ENCODE measurements at places on chromosomes 12 and 14.

DNA sequence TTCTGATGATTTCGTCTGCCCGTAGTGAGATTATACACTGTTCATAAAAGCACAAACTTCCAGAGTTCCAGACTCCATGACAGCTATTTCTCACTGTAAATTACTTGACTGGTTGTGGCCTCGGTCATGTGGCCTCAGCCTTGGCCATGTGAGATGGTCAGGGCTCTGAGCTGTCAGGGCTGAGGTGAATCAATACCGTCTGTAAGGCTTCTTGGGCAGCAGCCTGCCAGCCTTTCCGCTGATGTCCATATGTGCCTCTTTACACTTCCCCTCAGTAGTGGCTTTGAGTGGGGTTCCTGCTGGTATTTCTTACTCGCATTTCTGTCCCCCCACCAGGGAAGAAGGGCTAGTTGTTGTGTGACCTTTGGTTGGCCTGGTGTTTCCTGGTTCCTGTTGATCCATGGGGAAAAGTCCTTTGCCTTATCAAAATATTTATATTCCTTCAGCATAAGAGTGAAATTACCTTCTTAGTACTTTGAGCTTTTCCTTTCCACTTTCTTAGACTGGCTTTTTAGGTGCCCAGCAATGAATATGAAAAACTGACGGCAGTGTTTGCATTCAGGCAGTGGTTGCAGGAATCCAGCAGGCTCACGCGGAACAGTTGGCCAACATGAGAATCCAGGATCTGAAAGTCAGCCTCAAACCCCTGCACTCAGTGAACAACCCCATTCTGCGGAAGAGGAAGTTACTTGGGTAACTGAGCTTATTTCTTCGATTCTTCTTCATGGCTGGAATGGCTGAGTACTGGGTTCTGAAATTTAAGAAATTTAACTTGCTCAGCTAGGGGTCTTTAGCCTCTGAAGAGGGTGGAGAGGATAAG, 46.1 kb downstream of the MAPKAPK5 start:
- H3K4me3 ChIP-seq: no peak overlapping the region
- DNase-seq: peak; percentile 4
- no peak overlapping the region for H3K27ac ChIP-seq
- H3K27me3 ChIP-seq: no peaks in the 10 kb centered on the region
- no peaks in the 10 kb centered on the region for H3K4me1 ChIP-seq

DNA sequence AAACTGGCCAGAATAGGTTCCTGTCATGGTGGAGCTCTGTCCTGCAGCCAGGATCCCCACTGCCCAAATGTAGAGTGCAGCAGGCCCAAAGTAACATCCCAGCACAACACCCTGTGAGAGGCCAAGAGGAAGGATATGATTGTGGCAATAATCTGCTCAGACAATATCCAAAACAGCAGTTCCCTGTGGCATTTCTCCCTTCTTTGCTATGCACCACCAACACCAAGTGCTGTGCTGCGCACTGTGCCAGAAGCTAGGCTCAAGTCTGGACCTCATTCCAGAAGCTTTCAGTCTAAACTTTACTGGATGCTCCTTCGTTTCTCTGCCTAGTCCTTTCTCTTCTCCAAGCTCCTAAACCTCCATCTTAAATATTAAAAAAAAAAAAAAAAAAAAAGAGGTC, 33.4 kb downstream of the SLC11A2 start:
- H3K27ac ChIP-seq: no peak overlapping the region
- no peaks in the 10 kb centered on the region for H3K4me1 ChIP-seq
- no peaks in the 10 kb centered on the region for H3K27me3 ChIP-seq
- DNase-seq: no peak
- H3K4me3 ChIP-seq: no peak overlapping the region

DNA sequence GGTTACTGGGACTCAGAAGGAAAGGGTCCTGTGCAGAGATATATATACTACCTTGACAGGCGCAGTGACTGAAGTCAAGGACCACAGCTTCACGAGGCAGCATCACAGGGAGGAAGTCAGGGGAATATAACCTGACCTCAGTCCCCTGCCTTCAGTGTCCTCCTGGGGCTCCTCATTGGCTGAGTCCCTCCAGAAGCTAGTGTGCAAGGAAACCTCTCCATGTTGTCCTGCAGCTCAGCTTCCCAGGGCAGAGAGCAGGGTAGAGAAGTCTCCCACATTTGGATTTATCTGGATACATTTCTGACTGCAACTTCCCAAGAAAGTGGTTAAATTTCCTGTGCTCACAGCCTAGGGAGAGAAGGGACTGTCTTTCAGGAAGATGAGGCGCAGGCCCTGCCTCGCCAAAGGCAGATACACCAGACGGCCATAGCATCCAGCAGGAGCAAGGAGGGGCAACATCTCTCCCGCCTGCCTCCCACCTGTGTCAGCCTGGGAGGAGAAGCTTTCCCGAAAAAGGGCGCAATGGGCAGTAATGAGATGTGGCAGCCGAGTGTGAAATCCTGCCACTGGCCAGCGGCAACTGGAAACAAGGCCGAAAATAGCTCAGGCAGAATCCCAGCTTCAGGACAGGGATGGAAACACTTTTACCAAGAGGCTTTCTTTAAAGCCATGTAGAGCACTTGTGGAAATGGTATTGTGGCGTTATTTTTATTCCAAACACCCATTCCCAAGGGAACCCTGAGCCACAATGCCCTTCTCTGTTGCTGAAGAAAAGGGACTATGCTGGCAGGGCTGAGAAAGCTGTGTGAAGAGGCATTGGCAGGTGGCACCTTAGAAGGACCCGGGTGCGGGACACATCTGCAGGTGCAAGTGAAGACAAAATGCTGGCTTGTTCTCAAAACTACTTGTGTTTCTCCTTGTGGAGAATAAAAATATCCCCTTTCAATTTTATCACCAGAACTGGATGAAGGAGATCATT, 54.9 kb upstream of the HIF1A start:
- H3K27ac ChIP-seq: no peak overlapping the region
- H3K4me3 ChIP-seq: no peak overlapping the region
- no peaks in the 10 kb centered on the region for H3K27me3 ChIP-seq
- H3K36me3 ChIP-seq: no peaks in the 10 kb centered on the region
- DNase-seq: no peak

DNA sequence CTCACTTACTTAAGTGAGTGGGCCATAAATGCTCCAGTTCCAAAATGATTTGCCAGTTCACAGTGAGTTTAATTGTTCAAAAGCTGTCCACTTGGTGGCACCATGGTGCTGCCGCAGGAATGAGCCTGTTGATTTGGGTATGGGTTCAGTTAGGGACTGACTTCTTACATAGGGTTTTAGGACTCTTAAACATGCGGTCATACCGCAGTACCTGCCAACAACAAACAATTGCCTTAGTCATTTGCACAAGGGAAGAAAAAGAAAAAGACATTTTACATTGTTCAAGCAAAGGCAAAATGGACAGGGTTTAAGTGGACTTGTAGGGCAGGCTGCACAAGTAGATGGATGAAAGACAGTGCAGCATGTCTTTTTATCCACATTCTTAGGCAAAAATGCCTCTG, 80.0 kb upstream of the DBX2 start:
- no peak overlapping the region for H3K4me3 ChIP-seq
- H3K36me3 ChIP-seq: no peaks in the 10 kb centered on the region
- peak; percentile 78 for DNase-seq

DNA sequence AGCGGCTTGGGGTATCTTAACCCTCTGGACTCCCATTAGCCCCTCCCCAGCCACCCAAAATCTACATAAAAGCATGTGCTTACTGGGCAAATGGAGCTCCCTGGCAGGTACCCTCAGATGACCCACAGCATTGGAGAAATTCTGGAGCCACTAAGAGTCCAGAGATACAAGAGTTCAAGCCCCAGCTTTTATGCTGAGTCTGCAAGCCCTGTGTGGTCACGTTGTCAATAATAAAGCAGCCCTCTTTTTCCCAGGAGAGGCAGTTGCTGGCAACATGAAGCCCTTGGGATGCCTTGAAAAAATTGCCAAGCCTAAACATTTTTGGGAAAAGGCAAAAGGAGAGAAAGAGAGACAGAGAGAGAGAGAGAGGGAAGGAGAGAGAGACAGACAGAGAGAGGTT, 83.4 kb downstream of the RBM19 start:
- H3K36me3 ChIP-seq: no peaks in the 10 kb centered on the region
- no peaks in the 10 kb centered on the region for H3K4me1 ChIP-seq
- H3K27ac ChIP-seq: no peak overlapping the region
- no peak overlapping the region for H3K4me3 ChIP-seq

DNA sequence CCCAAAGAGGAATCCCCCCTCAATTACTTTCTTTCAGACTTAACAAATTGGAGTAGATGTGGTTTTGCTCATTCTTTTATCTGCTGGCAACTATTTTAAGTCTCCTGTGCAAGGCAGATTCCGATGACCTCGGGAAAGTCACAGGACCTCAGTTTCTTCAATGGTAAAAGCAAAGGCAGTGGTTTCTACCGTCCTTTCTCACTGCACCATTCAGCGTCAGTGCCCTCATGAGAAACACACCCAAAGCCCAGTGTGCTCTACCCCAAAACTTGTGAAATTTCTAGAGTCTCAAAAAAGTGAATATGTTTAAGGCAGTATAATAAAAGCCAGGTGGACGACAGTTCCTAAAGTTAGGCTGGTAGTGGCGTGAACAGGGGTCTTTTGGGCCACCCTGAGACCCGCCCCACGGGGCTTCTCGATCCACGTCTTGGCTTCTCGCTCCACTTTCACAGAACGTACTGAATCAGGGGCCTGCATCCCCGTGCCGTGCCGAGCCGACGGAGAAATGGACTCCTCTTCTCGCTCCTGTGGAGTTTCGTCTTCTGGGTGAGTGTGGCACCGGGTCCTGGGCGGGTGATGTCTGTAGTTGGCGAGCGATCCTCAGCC, 1.3 kb upstream of the ARHGAP5 start:
- no peak for DNase-seq
- no peaks in the 10 kb centered on the region for H3K4me1 ChIP-seq
- H3K27ac ChIP-seq: peak overlapping the region; percentile 91
- no peaks in the 10 kb centered on the region for H3K27me3 ChIP-seq

- no peak for DNase-seq
- H3K4me1 ChIP-seq: no peaks in the 10 kb centered on the region
- H3K27me3 ChIP-seq: no peaks in the 10 kb centered on the region
- no peak overlapping the region for H3K27ac ChIP-seq
- H3K36me3 ChIP-seq: no peaks in the 10 kb centered on the region
- H3K4me3 ChIP-seq: no peak overlapping the region
Observed at GRCh38 chr12:34606749-34607519, 584.6 kb downstream of the ALG10 start.

GRCh38 chr12:45966486-45966885, 23.9 kb downstream of the SCAF11 start:
- H3K36me3 ChIP-seq: no peaks in the 10 kb centered on the region
- peak; percentile 47 for DNase-seq
- peaks cover 5% of the 10 kb centered on the region for H3K4me1 ChIP-seq
- H3K4me3 ChIP-seq: no peak overlapping the region

GRCh38 chr12:20174528-20175175, 193.7 kb upstream of the PDE3A start:
- no peaks in the 10 kb centered on the region for H3K36me3 ChIP-seq
- no peaks in the 10 kb centered on the region for H3K4me1 ChIP-seq
- H3K27me3 ChIP-seq: no peaks in the 10 kb centered on the region
- H3K4me3 ChIP-seq: peak overlapping the region; percentile 30

DNA sequence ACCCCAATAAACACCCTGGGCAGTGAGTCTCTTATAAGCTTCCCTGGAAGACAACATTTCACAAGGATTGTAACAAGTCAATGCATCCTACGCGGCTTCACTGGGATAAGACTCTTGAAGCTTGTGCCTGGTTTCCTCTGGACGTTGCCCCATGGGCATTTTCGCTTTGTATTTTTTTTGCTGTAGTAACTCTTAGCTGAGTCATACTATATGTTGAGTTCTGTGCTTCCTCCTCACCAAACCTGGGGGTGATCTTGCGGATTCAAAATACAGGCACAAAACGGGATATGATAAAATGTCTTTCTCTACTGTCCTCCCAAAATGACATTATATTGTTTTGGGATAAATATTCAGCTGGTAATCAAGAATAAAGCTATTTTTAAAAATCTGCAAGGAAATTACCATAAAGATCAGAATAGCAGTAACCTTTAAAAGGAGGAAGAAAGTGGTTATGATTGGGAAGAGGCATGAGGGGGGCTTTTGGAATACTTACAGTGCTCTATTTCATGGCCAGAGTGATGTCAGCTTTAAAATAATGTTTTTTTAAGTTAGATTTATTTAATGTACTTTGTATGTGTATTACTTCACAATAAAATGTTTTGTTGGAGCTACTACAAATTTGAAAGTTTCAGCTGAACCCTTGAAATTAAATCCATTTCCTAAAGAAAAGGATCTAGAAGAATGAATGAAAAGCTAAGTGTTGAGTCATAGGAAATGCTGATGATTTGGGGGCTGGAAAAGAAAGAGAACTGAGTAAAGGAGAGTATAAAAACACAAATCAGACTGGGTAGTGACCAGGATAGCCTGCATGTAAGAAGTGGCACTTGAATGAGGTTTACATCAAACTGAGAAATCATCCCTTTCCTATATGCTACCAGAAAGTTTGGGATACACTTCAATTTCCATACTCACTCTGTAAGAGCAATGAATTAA, 14.7 kb downstream of the BTBD7 start:
- no peaks in the 10 kb centered on the region for H3K36me3 ChIP-seq
- DNase-seq: peak; percentile 35
- peak overlapping the region; percentile 23 for H3K27ac ChIP-seq
- H3K4me1 ChIP-seq: peaks cover 10% of the 10 kb centered on the region
- no peak overlapping the region for H3K4me3 ChIP-seq

GRCh38 chr12:105539735-105540134, 209.2 kb downstream of the C12orf75 start:
- no peak overlapping the region for H3K4me3 ChIP-seq
- H3K36me3 ChIP-seq: no peaks in the 10 kb centered on the region
- H3K4me1 ChIP-seq: no peaks in the 10 kb centered on the region
- no peaks in the 10 kb centered on the region for H3K27me3 ChIP-seq
- no peak overlapping the region for H3K27ac ChIP-seq
- DNase-seq: no peak

DNA sequence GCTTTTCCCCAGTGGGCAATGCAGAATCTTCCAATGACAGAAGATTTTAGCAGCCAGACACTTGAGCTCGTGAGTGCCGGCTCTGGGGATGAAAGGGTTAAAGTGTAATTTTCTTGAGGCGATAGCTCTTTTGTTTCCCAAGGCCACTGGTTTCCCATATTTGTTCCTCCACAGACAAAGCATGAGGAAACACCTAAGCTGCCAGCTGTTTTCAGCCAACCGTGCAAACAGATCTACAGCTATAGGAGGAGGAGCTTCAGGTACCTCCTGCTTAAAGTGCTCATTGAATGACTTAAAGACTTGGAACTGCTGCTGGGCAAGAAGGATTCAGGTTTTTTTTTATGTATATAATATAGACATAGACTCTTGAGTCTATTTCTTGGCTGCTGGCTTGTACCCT, 1311.5 kb downstream of the TMEM121 start:
- H3K4me3 ChIP-seq: no peak overlapping the region
- no peaks in the 10 kb centered on the region for H3K4me1 ChIP-seq
- no peaks in the 10 kb centered on the region for H3K27me3 ChIP-seq
- no peaks in the 10 kb centered on the region for H3K36me3 ChIP-seq
- no peak overlapping the region for H3K27ac ChIP-seq
- DNase-seq: no peak

GRCh38 chr12:15163030-15163976, 57.9 kb downstream of the RERG start:
- no peaks in the 10 kb centered on the region for H3K27me3 ChIP-seq
- no peaks in the 10 kb centered on the region for H3K36me3 ChIP-seq
- H3K4me1 ChIP-seq: no peaks in the 10 kb centered on the region
- DNase-seq: no peak

All from trophoblast cell (in vitro differentiated cells and primary cell).